ENCODE measurements at places on chromosomes 7 and 10. TPM values are rescaled to one million over a fixed set of nuclear protein-coding genes. Genes with fewer than 3 reads are reported as not detected.

DNA sequence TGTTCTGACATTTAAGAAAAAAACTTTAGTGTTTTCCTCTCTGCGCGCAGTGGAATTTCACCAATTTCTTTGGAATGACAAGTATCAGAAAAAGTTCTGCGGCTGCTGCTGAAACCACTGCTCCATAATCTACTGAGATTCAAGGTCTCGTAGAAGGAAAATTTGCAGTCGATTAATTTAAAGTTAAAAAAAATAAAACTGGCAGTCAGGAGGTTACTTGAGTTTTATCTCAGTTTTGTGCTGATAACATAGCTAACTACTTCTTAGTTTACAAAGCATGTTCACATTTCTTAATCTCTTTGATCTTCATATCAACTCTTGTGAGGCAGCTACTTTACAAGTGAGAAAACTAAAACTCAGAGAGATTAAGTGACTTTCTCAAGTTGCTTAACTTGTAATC, 18.2 kb upstream of the CALD1 start:
- no peak for ATAC-seq
- H3K27ac ChIP-seq: no peak overlapping the region
- peaks cover 6% of the 10 kb centered on the region for H3K27me3 ChIP-seq

- ATAC-seq: peak; percentile 66
- H3K4me3 ChIP-seq: peak within 1 kb of the TSS; percentile 64
- H3K27me3 ChIP-seq: peaks cover 3% of the 10 kb centered on the region
These were observed at the start of gene ZNF727 for GRCh38 chr7:64045301-64046040. ZNF727 (plus strand) TSS chr7:64045434; CDS start chr7:64045622, 188 bp downstream.

DNA sequence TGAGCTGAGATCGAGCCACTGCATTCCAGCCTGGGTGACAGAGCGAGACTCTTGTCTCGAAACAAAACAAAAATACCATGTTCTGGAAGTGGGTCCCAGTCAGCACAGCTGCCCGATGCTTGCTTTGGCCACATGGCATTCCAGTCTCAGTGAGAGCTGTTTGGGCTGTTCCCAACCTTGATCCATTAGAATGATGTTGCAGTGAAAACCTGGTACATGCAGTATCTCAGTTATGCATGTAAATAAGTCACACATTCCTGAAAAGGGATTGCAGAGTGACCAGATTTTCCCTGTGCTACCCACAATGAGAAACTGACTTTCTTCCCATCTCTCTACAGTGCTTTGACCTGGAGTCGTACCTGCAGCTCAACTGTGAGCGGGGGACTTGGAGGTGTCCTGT, 15.4 kb downstream of the ZMIZ2 start:
- ATAC-seq: no peak
- H3K27ac ChIP-seq: no peak overlapping the region
- no peaks in the 10 kb centered on the region for H3K27me3 ChIP-seq
- no peak overlapping the region for H3K4me3 ChIP-seq

Gene NEURL1
- total RNA-seq: 2.1 TPM

Gene CALHM1
- total RNA-seq: 0.11 TPM
